ENCODE measurements at places on chromosomes 4 and X. TPM values are rescaled to one million over a fixed set of nuclear protein-coding genes. Genes with fewer than 3 reads are reported as not detected.

The GRPR gene
- total RNA-seq = 0.25 TPM

GRCh38 chr4:109211671-109212070 lies 90.8 kb downstream of the COL25A1 start:
- DNase-seq = peak; percentile 13

The ZNF157 gene
- not detected for total RNA-seq

GRCh38 chr4:112523008-112523721 lies 7.2 kb upstream of the NEUROG2 start:
- DNase-seq = no peak

GRCh38 chr4:54050214-54050904 lies 14.0 kb downstream of the CHIC2 start:
- DNase-seq = no peak

DNA sequence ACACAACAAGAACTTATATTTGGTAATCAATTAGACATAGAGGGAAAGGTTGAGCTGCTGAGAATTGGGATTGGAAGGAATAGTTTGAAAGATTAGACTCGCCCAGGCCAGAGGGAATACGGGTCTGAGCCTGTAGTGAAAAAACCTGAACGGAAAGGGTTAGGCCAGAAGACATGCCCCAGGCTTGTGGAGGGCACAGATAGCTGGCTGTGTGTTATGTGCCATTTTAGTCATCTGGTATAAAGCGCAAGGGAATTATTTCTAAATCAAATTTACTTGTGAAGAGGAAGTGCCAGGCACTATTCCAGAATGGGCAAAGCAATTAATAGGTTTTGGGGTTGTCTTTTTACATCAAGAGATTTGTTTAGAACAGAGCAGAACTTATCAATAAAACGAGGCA lies 187.5 kb upstream of the ANKRD50 start:
- no peak for DNase-seq

- peak; percentile 56 for DNase-seq
These were observed 1.3 kb downstream of the PTPN13 start for GRCh38 chr4:86595426-86595805.

DNA sequence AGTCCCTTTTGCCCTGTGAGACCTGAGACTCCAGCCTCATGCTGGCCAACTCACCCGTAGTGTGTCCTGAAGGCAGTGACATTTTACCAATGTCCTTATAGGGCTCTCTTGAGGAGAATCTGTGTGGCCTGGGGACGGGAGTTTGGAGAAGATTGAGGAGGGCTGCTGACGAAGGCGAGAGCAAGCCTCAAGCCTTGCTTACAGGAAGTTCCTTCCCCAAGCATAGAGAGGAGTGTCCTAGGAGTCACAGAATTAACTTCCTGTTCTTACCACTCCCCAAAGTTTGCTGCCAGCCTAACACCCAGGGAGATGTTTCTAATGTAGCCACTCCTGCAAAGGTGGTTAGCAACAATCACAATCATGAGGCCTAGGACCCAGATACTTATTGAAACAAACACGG lies at the start of gene NXF3:
NXF3 (minus strand) TSS at position 202 of the 400 bp plus-strand sequence; CDS start at position 82, 120 bp downstream.
- no peak for DNase-seq

GRCh38 chrX:80335062-80335830 lies 85.0 kb upstream of the TENT5D start:
- DNase-seq = no peak

DNA sequence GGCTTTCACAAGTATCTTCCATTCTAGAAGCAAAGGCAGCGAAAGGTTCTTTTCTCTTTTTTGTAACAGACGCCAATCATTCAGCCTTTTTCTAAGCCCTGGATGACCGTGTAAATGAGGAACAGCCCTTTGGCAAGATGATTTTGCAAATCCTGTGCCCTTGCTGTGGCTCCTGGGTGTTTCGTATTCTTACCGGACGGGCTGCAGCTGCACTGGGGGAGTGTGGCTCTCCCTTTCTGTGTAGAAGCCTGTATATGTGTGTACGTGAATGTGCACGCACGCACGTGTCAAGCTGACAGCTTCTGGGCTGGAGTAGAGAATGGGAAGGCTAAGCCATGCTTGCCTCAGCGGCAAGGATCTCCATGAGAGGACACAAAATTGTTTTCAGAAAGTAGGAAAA lies 8.2 kb downstream of the GRPEL1 start:
- DNase-seq = no peak

The KCND1 gene
- total RNA-seq = 0.08 TPM

The RS1 gene
- not detected for total RNA-seq

DNA sequence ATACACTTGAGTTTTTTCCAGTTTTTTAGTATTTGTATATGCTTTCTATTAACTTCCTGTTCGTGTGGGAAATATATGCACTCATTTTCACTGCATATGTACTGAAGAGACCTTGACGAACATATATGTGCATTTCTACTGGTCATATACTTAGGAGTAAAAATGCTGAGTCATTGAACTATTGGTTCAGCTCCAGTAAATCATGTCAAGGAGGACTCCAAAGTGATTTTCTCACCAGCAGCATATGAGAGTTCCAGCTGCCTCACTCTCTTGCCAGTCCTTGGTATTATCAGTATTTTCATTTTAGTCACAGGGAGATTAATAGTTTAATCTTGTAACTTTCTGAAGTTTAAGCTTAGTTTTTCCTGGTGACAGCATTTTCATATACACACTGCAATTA lies 2750.2 kb downstream of the ARAP2 start:
- no peak for DNase-seq

GRCh38 chr4:183286590-183287308 lies 33.3 kb downstream of the CLDN22 start:
- no peak for DNase-seq

DNA sequence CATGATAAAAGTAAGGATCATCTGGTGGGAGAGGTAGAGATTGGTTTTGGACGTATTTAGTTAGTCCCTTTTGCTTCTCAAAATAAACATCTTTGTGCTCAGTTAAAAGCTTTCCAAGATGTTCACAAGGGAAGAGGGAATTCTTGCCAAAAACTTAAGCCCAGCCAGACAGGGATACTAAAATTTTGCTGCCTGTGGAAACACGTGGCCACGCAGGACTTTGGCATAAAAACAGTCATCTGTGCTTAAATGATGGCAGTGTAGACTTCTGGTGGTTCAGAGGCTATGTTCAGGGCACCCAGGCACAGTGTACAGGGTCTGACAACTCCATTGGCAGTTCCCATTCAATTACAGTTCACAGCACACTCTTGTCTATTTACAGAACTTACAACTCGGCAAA lies 93.2 kb upstream of the JADE1 start:
- DNase-seq = no peak

The TKTL1 gene
- total RNA-seq = 1.1 TPM

All from SJCRH30 (cell line).